Cerebellar nuclear complex (tissue), 1 donor: ENCODE measurements at places on chromosomes 16 and 17.

- no peak for DNase-seq
Observed at GRCh38 chr17:7437950-7438614, 1.2 kb upstream of the FGF11 start.

DNA sequence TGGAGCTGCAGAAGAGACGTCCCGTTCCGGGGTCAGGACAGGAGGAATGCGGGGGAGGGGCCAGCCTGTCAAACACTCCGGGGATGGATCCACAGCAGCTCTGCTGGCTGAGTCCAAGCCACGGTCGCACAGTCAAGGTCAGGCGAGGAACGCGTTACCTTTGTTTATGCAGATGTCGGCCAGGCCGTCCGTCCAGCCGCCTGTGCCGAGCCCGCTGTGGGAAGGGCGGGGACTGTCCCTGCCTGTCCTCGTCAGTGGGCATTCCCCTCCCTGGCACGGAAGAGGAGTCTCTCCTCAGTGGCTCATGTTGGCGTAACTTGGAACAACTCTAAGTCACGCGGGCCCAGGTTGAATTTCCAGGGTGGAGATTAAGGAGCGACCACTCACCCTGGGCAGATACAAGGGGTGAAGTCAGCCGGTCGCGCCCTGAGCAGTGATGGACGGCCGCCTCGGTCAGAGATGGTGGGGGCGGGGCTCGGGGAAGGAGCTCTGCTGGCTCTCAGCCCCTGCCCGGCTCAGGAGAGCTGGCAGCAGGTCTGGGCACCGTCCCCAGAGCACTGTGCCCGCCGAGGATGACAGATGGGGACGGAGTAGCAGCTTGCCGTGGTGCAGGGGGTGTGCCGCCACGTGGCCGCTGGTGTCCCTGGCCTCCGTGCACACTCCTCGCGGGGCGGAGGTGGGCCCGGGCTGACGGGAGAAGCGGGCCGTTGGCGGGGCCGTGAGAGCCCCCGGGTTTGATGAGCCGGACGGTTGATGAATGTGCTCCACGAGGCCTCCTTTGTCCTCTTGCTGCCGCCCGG lies 7.3 kb downstream of the CACNA1H start:
- peak; percentile 82 for DNase-seq

DNA sequence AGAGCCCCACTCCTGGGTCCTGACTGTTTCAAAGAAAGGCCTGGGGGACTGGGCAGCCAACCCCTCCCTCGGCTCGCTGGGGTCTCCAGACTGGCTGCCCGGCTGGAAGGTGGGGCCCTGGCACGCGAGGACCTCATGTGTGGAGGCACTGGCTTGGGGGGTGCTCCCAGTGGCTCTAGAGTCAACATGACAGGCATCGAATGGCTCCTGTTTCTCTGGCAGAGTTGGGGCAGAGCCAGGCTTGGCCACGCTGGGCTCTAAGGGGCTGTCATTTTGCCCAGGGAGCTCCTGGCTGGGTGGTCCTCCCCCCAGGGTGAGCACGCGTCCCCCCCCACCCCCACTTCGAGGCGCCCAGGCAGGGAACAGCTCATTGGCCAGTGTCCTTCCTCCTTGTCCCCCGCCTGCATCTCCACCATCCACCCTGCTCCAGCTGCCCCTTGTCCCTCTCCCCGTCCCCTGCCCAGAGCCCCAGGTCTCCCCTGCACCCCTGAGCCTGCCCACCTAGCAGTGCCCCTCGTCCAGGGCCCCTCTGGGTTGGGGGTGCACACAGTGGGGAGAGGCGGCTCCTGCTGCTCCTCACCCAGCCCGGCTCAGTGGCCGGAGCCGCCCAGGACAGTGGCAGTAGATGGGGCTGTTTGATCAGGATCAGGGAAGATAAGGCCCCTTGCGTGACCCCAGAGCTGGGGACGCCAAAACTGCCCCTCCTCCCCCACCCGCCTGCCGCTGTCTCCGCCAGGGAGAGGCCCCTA lies 2.7 kb downstream of the GCGR start:
- no peak for DNase-seq

- no peak for DNase-seq
Observed at GRCh38 chr16:13379266-13379665, 477.9 kb downstream of the SHISA9 start.

- DNase-seq = peak; percentile 26
Observed at GRCh38 chr17:40035162-40035559, 19.0 kb downstream of the MED24 start.
